ENCODE measurements at places on chromosomes 7 and 10.

GRCh38 chr10:63795094-63795860, 274.1 kb downstream of the REEP3 start:
- no peak for DNase-seq

DNA sequence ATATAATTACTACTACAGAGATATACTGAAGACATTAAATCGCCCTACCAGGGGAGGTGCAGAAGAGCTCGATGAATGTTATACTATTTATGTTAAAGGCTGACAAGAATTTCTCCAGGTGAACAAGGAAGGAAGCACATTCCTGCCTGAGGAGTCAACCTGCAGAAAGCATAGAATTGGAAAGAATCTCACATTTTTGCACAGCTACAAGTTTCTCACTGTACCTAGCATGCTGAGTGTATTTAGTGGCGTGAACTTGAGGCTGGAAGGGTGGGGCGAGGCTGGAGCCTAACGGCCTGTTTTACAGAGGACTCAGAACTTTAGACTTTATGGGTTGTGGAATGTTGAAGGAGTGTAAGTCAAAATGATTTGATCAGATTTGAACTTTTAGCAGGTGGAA, 373.6 kb upstream of the LRGUK start:
- DNase-seq, result no peak

GRCh38 chr10:117449636-117450035, 74.4 kb upstream of the PDZD8 start:
- no peak for DNase-seq

DNA sequence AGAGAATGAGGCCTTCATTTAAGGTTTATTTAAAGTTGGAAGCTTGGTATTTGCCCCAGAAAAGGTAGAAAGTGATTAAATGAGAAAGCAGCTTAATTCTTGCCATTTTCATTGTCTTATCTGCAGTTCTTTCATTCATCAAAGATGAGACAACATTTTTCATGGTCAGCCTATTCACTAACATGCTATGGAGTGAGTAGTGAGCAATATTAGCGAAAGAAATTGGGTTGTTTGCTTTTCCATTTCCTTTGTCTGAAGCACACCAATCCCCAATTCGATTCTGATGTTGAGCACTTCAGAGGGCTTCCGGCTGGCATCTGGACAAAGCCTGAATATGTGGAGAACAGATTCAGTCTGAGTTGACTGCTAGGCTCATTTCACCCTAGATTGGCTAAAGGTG, 317.2 kb downstream of the BBS9 start:
- no peak for DNase-seq

- DNase-seq, result no peak
These were observed 4.8 kb downstream of the DENND2A start for GRCh38 chr7:140635816-140636215.

DNA sequence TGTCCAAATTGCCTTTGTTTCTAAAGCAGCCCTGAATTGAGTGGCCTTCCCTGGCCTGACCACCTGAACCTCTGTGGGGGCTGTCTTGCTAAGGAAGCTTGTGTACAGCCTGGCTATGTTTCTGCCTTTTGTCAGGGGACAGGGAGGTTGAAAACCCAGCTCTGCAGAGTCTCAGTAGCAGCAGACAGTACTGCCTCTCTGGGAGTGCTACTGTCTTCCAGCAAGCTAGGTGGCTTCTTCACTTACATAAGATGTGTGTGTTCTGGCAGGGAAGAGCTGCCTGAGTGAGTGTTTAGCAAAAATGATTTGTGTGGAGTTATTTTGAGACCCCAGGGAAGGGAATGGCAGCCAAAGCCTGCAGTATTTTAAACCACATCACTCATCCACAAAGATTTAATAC, 57.4 kb downstream of the LRRC4 start:
- DNase-seq, result no peak

DNA sequence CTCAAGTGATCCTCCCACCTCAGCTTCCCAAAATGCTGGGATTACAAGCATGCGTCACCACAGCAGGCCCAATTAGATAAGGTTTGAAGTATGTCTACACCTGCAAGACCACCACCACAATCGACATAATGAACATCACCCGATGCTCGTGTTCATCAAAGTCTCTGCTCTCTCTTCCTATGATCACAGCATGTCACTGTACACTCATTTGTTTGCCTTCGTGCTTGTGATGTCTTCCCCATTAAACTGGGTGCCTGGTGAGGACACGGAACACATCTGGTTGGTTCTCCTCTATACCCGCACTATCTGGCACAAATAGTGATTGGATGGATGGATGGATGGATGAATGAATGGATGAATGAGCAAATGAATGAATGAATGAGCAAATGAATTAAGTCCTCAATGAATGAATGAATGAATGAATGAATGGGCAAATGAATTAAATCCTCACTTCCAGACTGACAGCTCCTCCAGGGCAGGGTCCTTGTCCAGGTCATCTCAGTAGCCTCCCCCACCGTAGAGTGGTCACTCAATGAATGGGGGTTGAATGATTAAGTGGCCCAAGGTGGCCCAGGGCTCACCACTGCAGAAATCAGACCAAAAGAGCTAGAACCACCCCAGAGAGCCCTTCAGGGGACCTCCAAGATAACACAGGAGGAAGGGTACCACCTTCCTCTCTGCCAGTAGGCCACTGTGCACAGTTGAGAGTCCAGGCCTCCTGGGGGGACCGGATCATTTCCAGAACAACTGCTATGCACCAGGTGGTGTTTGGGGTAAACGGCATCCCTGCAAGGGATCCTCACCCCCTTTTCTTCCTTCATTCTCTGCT, 101.9 kb upstream of the TNRC18 start:
- peak; percentile 56 for DNase-seq

DNA sequence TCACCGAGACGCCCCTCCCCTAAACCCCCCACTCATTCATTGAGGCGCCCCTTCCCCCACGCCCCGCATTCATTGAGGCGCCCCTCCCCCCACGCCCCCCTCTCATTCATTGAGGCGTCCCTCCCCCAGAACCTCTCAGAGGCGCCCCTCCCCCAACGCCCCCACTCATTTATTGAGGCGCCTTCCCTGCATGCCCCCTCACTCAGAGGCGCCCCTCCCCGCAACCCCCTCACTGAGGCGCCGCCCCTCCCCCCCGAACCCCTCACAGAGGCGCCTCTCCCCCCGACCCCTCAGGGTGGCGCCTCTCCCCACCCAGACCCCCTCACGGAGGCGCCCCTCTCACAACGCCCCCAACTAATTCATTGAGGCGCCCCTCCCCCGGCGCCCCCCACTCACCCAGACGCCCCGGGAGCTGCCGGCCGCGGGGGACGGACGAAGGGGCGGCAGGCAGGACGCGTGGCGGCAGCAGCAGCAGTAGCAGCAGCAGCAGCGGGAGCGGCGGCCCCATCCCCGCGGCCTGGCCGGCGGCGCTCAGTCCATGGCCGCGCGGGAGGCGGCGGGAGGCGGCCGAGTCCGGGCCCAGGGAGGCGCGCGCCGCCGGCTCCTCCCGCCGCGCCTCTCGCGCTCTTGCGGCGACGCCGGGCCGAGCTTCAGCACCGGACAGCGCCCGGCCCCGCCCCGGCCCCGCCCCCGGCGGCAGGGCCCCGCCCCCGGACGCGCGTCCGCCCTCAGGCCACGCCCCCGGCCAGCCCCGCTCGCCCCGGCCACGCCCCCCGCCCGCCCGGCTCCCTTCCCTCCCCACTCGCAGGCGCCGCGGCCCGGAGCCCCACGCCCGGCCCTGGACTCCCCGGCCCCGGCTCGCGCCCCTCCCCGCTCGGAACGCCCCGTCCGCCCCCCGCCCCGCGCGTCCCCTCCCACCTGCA, at the start of gene PTPRN2:
PTPRN2 (minus strand) TSS at position 662 of the 923 bp plus-strand sequence.
- no peak for DNase-seq

- DNase-seq, result no peak
These were observed 37.6 kb downstream of the ATOH7 start for GRCh38 chr10:68194290-68194689.

DNA sequence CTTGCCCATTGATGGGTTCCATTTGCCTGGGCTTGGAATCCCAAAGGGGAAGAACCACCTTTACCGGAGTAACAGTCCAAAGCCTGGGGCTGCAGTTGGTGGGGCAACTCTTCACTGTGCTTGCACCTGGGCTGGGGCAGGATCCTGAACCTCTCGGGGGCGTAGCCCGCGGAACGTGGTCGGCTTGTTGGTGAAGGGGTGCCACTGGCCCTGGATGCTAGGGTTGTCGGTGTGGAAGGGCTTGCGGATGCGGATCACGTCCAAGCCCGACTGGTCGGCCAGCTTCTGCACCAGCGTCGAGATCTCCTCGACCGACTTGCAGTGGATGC, 710 bp downstream of the MRPL43 start:
- DNase-seq, result no peak

DNA sequence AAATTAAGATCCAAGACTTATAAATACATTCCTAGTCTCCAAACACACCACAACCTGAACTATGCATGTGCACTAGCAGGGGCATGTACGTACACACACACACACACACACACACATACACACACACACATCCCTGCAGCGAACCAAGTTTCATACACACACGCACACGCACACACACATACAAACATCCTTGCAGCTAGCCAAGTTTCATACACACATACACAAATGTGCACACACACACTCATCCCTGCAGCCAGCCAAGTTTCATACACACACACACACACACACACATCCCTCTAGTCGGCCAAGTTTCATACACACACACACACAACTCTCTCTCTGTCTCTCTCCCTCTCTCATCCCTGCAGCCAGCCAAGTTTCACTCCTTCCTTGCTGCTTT, 82.7 kb upstream of the WIPF3 start:
- peak; percentile 24 for DNase-seq

- DNase-seq, result no peak
These were observed 41.0 kb downstream of the WAPL start for GRCh38 chr10:86480571-86480970.

DNA sequence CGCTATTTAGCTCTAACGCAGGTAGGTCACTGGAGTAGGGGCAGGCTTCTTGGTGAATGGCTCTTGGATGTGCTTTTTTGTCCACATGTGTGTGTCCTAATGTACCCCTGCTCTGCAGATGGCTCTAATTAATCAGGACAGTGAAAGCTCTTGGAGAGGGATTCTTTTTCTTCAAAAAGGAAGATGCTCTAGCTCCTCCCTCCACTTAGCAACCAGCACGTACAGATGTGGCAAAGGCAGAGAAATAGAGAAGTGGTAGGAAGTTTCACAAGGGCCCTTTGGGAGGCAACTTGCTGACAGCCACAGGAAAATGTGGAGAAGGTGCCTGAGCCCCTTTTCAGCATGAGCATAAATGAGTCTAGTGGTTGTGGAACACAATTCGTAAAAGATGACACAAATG, 221.7 kb downstream of the PLXNA4 start:
- no peak for DNase-seq

DNA sequence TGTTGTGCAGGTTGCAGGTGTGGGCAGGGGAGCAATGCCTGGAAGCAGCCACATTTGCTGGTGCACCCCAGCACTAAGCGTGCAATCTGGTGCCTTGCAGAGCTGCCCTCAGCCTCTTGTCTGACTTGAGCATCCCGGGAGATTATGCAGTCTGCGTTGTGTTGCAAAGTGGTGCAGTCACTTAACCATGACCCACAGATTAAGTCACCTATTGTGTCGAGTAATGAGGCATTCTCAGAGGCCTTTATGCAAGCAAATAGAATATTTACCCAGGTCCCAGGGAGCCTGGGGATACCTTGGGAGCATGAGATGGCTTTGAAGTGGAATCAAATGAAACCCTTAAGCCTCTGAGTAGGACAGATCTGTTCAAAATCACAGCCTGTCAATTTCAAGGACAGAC, 529.0 kb downstream of the TYW1 start:
- no peak for DNase-seq

DNA sequence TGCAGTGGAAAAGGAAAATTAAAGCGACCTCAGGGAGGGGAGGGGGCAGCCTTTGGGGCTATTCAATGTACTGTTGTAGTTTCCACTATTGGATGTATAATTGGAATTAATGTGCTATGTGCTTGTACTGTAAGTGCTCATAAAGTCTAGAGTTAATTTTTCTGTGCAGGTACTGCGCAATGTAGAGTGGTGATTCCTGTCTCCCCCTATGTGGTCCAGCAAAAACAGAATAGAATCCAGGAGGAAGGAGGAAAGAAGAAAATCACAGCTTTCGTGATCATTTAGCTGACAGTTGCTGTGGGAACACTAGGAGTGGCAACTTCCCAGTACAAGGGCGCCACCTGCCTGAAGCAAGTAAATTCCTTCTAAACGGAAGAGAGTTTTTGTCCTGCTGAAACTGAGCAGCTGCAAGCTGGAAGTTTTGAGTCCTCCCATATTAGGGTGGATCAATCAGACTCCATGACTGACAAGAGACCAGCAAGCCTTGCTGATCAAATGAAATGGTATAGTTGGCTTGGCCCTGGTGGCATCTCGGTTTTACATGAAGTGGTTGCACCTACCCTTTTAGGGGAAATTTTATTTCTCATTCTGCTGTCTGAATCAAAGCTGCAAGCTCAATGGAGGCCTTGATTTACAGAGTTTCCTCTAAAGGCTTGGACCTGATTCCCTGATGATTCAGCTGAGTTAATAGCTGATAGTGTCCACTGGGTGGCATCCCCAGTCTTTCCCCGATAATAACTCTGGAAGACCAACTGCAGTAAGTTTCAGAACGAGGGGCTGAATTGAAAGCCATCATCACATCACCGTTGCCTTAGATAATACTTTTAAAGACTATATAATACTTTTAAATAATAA, 299.8 kb downstream of the HGF start:
- DNase-seq, result peak; percentile 10

DNA sequence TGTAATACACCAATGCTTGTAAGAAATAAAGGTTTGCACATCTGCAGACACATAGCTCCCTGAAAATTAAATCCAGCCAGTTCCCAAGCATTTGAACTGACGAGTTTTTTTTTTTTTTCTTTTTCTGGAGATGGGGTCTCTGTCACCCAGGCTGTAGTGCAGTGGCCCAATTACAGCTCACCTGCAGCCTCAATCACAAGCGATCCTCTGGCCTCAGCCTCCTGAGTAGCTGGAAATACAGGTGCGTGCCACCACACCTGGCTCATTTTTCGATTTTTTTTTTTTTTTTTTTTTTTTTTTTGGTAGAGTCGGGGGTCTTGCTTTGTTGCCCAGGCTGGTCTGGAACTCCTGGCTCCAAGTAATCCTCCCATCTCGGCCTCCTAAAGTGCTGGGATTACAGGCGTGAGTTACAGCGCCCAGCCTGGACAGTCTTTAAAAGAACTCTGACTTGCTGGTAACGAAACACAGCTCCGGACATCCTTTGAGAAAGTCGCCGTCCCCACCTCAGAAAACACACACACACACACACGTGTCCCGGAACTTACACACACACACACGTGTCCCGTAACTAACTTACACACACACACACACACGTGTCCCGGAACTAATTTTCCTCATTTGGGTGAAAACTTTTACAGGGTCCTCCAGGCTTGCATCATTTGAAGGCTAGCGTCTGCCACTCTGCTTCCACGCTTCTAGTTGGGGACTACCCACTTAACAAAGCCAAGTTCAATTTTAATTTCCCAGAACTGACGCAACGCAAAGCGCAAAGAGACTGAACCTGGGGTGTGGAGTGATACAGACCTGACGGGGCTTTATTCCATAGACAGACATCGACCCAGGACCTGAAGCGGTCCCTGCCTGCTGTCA, 18.6 kb downstream of the OCM2 start:
- DNase-seq, result peak; percentile 29

- DNase-seq, result no peak
These were observed 50.0 kb upstream of the KMT2C start for GRCh38 chr7:152485826-152486225.

- DNase-seq, result no peak
These were observed 3.6 kb upstream of the EVX1 start for GRCh38 chr7:27238979-27239386.

Data from SW 1271 (cell line).